Activated T-cell treated with anti-CD3 and anti-CD28 coated beads for 1 hour (primary cell): ENCODE measurements at places on chromosomes 7 and 10.
A peak's percentile ranks its signal among the peaks of the same experiment; 100 is the strongest.

DNA sequence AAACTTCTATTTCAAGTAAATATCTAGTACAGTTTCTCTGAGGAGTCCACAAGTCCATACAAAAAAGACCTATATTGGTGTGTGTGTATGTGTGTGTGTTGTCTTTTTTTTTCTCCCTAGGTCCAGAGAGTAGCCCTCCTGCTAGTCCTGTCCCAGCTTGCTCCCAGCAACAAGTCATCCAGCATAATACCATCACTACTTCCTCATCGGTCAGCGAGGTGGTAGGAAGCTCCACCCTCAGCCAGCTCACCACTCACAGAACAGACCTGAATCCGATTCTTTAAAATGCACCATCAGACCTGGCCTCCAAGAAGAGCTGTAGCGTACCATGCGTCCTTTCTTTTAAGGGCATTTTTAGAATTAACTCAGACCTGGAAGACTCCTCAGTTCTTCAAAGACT lies 139.1 kb downstream of the TRIL start:
- DNase-seq, result no peak

DNA sequence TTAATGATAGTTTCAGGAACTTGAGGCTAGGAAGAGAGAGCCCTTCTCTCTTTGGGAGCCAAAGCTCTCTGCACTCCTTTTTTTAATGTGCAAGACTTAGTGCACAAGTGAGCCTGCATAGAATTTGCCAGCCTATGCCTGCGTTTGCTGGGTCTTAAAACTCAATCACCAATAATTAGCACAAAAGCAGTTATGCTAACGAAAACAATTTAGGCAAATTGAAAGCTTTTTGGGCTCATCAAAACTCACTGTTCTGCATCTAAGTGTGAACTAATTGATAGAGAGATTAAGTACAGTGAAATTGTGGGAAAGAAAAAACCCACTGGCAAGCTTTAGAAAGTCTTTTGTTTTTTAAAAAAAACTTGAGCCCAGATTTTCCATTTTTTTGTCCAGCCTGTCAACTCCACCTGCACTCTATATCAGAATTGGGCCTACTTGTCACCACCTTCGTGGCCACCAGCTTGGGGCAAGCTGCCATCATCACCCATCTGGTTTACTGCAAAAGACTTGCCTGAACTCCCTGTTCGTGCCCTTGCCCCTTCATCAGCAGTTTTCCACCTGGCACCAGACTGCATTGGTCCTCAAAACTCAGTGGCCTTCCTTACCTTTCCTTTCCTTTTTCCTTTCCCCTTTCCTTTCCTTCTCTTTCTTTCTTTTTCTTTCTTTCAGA lies 37.8 kb downstream of the CRHR2 start:
- DNase-seq, result no peak

DNA sequence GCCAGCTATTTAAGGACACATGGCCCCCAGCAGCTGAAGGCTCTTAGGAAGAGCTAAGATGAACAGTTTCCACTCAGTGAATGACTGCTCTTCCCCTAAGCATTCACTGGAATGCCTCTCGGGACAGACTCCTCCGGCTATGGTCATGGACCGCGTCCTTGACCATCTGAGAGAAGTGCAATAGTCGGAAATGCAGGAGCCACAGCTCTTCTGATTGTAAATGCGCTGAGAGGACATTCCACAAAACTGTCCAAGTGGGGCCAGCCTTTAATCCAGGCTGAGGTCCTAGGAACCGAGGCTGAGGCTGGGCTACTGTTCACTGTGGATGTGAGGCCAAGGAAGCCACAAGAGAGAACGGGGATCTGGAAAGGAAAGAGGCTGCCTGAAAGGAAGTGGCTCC lies 162.0 kb upstream of the TMEM72 start:
- DNase-seq, result no peak

DNA sequence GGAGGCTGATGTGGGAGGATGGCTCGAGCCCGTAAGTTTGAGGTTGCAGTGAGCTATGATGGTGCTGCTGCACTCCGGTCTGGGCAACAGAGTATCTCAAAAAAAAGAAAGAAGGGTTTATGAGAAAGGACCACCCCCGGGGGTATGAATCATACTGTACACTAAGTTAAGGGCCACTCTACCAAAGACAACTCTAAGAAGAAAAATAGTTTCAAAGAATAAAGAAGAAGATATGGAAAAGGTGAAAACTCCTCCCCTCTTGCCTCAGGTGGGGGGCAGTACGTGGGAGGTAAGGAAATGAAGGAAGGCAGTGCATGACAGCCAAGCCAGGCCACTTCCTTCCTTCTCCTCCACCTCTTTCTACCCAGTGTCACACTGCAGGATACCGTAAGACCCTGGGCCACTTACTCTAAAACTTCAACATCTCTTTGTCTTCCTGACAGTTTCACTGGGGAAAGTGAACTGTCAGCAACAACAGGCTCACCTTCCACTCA lies 61.3 kb downstream of the PIP4K2A start:
- no peak for DNase-seq

- DNase-seq, result no peak
Observed at GRCh38 chr10:61627266-61627665, 35.5 kb upstream of the CABCOCO1 start.

DNA sequence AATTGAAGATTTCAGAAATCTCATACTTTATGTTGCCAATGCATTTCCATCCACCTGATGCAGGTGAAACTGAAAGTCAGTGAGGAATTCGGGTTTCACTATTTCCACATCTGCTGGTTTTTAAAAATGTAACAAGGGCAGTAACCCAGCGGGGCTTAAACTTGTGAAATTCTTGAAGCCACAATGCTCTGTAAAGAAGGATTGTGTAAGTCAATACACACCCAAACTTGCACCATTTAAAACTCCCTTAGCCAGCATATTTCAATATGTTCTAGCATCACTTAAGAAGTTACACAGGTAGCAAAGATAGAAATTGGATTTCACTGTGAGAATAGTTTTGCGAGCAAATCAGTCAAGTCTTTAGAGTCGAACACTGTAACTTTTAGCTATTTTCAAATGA lies 386.1 kb downstream of the PLXDC2 start:
- no peak for DNase-seq

- DNase-seq, result peak; percentile 36
Observed at GRCh38 chr7:44072364-44073231, 7.2 kb upstream of the PGAM2 start.

- DNase-seq, result no peak
Observed at GRCh38 chr10:99325281-99325680, 3.9 kb upstream of the CNNM1 start.

DNA sequence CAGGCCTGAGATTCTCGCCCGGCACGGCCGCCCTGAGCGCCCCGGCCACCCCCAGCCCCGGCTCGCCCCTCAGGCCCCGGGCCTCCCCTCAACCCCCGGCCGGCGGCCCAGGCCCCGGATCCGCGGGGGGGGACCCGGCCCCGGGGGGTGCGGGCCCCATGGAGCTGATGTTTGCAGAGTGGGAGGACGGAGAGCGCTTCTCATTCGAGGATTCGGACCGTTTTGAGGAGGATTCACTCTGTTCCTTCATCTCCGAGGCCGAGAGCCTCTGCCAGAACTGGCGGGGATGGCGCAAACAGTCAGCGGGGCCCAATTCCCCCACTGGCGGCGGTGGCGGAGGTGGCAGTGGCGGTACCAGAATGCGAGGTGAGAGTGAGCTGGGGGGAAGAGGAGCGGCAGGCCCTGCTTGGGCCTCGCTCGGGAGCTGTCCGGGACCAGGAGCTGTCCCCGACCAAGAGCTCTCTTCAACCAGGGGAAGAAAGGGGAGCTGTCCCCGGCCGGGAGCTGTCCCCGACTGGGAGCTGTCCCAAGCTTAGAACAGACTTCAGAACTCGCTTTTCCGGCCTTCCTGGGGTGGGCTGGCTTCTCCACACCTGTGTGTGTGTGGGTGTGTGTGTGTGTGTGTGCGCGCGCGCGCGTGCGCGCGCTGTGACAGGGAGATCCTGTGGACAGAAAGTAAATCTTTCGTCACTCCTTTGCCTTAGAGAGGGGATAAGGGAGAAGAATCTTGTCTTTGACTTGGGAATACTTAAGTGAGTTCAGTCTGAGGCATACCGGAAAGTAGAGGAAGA lies 510 bp downstream of the ZSWIM8 start:
- DNase-seq, result peak; percentile 33

- no peak for DNase-seq
Observed at GRCh38 chr10:27449571-27449970, 54.5 kb upstream of the RAB18 start.

GRCh38 chr10:12699781-12700556 lies 301.5 kb downstream of the CCDC3 start:
- no peak for DNase-seq

DNA sequence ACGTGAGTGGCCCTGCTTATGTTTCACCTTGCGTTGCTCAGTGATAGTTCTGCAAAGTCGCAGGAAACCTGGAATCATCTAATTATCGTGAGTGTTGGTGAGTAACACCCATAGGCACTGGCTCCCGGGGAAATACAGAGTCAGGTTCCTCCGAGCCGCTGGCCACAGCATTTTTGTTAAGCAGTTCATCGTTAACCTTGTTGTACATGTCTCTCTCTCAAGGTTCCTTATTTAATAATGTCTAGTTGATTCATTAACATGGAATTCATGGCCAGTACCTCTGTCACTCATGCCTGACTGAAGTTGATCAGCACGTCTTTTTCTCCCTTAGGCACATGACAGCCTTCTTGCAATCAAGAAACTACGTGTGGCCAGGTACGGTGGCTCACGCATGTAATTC lies 3.1 kb upstream of the ZFAND2A start:
- no peak for DNase-seq

GRCh38 chr10:60747817-60748469 lies 30.3 kb upstream of the CDK1 start:
- DNase-seq, result no peak

- DNase-seq, result no peak
Observed at GRCh38 chr7:4068286-4068685, 613.8 kb upstream of the FOXK1 start.

DNA sequence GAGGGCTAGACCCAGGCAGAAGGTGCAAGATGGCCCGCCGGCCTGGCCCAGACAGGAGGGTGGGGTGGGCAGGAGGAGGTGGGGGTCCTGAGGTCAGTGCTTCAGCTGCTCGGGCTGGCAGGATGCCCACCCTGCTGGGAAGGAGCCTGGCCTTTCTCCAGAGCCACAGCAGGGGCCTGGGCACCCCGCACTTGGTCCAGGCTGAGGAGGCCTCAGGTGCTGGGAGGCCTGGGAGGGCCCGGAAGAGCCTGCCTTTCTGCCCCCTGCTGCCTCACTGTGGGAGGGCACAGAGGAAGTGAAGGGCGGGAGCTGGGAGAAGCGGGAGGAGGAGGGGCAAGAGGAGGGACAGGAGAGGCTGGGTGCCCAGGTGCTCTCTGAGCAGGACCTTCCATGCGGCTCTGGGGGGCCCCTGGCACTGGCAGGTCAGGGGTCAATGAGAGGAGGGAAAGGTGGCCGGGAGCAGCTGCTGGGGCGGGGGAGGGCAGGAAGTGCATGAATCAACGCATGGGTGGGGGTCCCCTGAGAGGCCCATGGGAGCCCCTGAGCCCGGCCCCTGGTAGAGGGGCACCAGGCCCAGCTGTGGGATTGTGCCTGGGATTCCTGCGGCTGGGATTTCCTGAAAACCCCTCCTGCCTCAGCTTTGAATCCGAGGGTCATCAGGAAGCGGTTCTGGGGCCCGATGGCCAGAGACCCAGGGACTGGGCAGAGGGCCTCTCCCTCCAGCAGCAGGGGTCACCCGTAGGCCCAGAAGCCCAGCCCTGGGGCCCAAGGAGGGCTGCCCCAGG lies 49.9 kb downstream of the PWWP2B start:
- peak; percentile 55 for DNase-seq

DNA sequence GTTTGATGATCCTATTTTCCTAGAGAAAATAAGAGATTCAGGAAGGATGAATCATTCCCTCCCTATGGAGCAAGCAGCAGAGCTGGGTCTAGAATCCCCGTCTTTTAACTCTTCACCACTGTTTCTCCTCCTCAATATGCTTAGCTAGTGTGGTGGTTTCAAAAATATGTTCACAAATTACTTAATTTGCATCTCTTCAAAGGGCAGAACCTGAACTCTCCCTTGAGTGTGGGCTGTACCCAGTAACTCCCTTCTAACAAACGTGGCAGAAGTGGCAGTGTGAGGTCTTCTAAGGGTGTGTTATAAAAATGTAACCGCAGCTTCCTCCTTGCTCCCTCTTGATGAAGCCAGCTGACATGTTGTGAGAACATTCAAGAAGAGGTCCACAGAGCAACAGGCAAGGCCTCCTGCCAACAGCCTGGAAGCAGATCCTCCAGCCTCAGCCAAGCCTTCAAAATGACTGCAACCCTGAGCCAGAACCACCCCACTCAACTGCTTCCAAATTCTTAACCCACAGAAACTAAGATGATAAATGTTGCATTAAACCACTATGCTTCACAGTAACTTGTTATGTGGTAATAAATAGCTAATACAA lies 36.6 kb downstream of the SRPK2 start:
- no peak for DNase-seq

GRCh38 chr10:89414146-89414878 lies at the start of gene IFIT5:
Gene IFIT5, plus strand, starts transcription at chr10:89414568. Its CDS starts 231 bp downstream, at chr10:89414799.
- peak; percentile 45 for DNase-seq

- no peak for DNase-seq
Observed at GRCh38 chr10:130282492-130283218, 146.5 kb downstream of the GLRX3 start.

GRCh38 chr10:12448340-12448728 lies 99.0 kb downstream of the CAMK1D start:
- DNase-seq, result no peak

DNA sequence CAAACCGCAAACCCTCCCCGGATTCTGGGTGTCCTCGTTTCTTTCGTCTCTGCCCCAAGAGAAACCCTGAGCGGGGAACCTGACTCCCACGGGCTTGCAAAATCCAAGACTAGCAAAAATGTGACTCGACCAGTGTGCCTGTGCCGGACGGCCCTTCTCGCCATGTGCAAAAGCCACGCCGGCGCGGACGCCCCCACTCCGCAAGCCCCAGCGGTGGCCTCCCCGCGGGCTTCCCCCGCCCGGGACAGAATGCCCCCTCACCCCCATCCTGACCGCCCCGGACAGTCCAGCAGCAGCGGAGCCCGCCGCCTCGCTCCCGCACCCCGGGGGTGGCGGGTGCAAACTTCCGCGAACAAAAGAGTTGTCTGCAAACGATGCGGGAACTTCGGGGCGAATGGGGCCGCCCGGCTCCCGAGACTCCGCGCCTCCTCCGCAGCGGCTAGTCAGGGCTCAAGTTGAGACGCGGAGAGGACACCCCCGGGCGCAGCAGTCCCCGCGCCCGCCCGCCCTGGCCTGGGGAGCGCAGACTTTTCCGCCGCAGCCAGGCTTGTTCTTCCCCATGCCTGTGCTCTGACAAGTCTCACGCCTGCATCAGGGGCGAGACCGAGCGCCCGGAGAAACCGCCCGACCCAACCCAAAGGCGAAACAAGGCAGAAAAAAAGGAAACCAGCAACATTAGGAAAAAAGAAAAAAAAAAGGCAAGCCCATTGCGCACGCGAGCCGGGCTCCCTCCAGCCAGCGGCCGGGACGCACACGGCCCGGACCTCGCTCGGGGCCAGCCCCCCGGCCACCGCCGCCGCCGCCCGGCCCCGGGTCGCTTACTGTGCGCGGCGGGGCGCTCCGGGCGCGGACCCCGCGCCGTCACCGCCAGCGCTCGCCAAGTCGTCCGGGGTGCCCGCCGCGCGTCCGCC lies 732 bp downstream of the FAM53B start:
- no peak for DNase-seq
